ENCODE measurements at places on chromosomes 7 and 10. TPM values are rescaled to one million over a fixed set of nuclear protein-coding genes. Genes with fewer than 3 reads are reported as not detected.

DNA sequence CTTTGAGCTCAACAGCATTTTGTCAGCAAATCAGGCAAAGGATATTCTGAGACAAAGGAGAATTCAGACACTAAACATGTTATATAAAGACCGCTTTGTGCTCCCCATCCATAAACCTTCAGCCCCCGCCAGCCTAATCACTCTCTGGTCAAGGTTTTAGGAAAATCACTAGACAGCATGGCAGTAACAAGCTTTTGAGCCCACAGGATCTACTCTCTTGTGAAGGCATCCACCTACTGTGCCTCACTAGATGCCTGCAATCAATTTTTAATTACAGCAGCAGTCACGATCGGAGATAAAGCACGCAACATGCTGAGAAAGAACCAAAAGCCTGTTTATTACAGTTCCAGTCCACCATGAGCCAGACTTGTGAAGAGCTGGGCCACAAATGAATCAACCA is 19.1 kb downstream of the PDE1C start:
- no peak overlapping the region for H3K4me3 ChIP-seq
- no peaks in the 10 kb centered on the region for H3K36me3 ChIP-seq
- H3K27me3 ChIP-seq, result no peaks in the 10 kb centered on the region
- H3K27ac ChIP-seq, result no peak overlapping the region
- no peaks in the 10 kb centered on the region for H3K4me1 ChIP-seq

DNA sequence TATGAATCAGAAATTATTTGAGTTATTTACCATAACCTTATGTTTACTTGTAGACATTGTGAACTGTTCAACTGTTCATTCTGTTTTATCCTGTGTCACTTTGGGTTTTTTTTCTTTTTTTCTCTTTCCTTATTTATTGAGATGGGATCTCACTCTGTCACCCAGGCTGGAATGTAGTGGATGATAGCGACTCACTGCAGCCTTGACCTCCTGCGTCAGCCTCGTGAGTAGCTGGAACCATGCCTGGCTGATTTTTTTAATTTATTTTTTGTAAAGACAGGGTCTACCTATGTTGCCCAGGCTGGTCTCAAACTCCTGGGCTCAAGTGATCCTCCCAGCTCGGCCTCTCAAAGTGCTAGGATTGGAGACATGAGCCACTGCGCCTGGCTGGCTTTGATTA is 97.1 kb downstream of the CSTF2T start:
- DNase-seq, result no peak
- H3K4me1 ChIP-seq, result peaks cover 20% of the 10 kb centered on the region
- no peak overlapping the region for H3K4me3 ChIP-seq
- no peaks in the 10 kb centered on the region for H3K36me3 ChIP-seq
- H3K27me3 ChIP-seq, result no peaks in the 10 kb centered on the region
- no peak overlapping the region for H3K27ac ChIP-seq

DNA sequence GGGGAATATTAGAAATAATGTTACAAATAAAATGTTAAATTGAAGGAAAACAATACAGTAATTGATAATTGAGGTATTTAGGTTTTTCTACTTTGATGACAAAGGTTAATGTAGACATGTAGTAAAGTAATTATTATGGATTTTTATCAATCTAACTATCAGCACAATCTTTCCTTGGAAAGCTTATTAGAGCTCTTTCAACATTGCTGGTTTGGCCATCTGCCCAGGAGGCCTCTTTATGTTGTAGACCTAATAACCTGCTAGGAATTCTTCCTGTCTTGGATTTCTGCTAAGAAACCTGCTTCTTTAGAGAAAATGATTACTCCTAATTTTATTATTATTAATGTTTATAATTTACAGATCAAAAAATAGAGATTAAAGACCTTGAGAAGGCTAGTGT is 78.9 kb downstream of the CHRM2 start:
- no peaks in the 10 kb centered on the region for H3K4me1 ChIP-seq
- H3K4me3 ChIP-seq, result no peak overlapping the region
- no peak overlapping the region for H3K27ac ChIP-seq
- no peaks in the 10 kb centered on the region for H3K27me3 ChIP-seq

- H3K27me3 ChIP-seq, result peaks cover 9% of the 10 kb centered on the region
- no peak overlapping the region for H3K4me3 ChIP-seq
- H3K27ac ChIP-seq, result no peak overlapping the region
- peaks cover 25% of the 10 kb centered on the region for H3K36me3 ChIP-seq
- DNase-seq, result no peak
- peaks cover 13% of the 10 kb centered on the region for H3K4me1 ChIP-seq
These were observed 260.9 kb downstream of the ADARB2 start for GRCh38 chr10:1476455-1476803.

DNA sequence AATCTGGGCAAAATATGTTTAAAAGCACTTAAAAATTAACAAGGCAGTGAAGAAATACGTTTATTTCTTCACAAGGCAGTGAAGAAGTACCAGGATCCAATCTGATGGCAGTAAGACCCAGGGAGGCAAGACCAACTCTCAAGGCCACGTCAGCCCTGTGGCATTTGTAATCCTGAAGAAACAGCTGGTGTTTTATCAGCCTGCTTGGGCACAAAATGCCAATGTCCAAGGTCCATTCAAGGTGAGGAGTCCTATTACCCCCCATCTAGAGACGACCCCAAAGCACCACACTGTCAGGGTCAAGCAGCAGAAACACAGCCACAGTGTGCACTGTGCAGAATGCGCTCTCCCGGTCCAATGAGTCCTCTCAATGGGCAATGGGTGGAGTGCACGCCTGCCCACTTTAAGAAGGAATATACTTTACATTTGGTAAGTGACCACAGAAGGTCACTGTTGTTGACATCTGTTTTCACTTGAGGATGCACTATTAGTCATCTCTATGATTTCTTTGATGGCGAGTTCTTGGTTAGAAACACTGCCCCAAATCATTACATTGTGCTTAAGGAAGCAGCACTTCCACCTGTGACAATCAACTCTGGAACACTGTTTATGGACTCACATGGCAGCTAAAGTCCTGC is 12.8 kb downstream of the CPXM2 start:
- H3K27me3 ChIP-seq, result no peaks in the 10 kb centered on the region
- DNase-seq, result no peak
- H3K27ac ChIP-seq, result no peak overlapping the region
- no peaks in the 10 kb centered on the region for H3K36me3 ChIP-seq
- H3K4me3 ChIP-seq, result no peak overlapping the region

DNA sequence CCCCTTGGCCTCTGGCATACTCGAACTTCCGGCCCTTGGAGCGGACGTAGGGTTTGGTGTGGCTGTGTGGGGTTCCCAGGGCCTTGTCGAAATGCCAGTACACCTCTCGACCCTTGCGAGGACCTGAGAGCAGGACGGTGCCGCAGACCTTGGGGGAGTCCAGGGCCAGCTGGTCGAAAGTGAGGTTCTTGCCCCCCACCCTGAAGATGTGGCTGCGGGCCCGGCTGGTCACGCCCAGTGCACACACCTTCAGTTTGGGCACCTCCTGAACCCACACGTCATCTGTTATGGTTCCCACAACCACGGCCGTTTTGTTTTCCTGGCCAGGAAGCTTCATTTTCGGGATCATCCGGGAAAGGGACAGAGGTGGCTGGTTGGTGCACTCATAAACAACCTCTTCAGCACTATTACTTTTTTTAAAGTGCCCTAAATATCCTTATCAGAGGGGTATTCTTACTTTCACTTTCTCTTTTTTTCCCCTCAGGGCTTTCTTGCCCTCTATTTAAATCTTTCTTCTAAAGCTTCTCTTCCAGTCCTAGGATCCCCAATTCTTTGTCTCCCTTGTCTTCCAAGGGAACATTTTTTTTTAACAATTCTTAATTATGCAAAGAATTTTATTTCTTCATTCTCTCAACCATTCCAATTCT is 44.9 kb upstream of the FAM3C start:
- H3K4me1 ChIP-seq, result peaks cover 12% of the 10 kb centered on the region
- H3K27ac ChIP-seq, result no peak overlapping the region
- DNase-seq, result no peak
- no peak overlapping the region for H3K4me3 ChIP-seq
- H3K36me3 ChIP-seq, result no peaks in the 10 kb centered on the region

GRCh38 chr7:17844022-17844421 is 96.3 kb downstream of the SNX13 start:
- peak overlapping the region; percentile 13 for H3K27ac ChIP-seq
- no peak for DNase-seq

- no peak for DNase-seq
- no peak overlapping the region for H3K27ac ChIP-seq
- peaks cover 12% of the 10 kb centered on the region for H3K4me1 ChIP-seq
- peaks cover 14% of the 10 kb centered on the region for H3K27me3 ChIP-seq
- peaks cover 12% of the 10 kb centered on the region for H3K36me3 ChIP-seq
These were observed 66.2 kb downstream of the FAM53B start for GRCh38 chr10:124677749-124678556.

DNA sequence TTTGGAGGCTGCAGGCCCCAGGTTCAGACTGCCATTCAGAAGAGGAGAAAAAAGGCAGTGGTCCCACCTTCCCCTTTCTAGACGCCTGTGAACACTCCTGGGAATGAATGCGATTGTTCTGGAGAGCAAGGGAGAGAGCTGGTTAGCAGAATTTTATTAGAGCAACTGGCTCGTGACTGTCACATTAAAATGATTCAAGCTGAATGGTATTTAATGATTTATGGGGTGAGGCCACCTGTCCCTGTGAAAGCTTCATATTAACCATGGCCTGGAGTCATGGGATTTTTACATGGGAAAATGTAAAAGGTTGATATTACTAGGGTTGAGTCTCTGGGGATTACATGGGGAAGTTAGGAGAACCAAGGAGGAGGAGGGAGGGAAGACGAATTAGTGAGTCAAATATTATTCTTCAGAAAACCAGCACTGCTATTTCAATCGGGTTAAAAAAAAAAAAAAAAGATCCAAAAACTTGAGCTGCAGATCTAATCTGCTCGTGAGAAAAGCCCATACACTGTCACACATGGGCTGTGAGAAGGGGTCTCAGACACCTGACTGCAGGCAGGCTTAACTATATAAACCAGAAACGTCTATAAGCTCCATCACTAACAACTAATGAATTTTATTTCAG is 8.3 kb downstream of the CXCL12 start:
- H3K4me1 ChIP-seq, result peaks cover 3% of the 10 kb centered on the region
- no peak for DNase-seq
- peaks cover 2% of the 10 kb centered on the region for H3K27me3 ChIP-seq
- no peak overlapping the region for H3K27ac ChIP-seq
- no peak overlapping the region for H3K4me3 ChIP-seq

DNA sequence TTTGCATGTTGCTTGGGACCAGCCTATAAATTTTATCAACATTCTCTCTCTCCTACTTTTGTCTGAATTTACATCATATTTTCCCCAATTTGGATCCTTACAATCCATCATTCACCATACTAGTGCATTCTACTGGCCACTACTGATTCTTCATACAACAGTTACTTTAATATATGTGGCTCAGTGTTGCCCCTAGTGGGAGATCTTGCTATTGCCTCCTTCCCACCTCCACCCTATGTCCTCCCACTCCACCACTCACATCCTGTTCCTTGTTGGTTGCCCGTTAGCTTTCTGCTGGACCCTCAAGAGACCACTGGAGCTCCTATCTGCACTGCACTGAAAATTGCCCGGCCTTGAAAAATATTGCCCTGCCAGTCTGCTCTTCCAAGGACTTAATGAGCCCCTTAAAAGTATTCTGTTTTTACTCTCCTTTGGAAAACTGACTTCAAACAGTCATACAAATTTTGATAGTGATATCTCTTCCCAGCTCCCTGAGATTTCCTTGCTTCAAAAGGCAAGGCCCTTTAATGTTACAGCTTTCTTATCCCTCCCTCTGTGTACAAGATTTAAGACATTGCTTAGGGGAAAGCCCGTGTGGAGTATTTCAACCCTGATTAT is 243.2 kb upstream of the TMEM229A start:
- no peaks in the 10 kb centered on the region for H3K27me3 ChIP-seq
- no peak overlapping the region for H3K27ac ChIP-seq
- H3K4me1 ChIP-seq, result no peaks in the 10 kb centered on the region
- no peaks in the 10 kb centered on the region for H3K36me3 ChIP-seq

DNA sequence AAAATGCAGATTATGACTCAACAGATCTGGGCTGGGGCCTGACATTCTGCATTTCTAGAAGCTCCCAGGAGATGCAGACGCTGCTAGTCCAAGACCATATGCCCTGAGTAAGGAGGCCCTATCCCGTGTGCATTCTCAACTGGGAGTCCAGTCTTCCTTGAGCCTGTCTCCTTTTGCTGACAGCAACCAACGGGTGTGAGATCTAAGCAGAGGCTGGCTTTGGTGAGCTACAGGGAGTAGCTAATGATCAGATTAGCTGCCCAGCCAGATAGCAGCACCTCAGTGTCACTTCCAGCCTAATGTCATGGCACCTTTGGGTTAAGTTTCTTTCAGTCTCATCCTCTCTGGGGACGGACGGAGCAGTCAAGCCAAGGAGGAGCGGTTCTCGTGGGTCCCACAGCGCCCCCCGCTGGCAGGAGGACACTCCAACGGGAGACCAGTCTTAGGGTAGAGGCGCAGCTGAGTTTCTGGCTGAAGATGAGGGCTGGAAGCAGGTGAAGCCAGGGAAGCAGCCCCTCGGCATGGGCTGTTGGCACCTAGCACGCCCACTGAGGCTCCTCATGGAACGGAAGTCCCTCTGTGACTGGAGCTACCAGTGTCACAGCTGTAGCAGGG is 154.0 kb downstream of the CCDC3 start:
- H3K27ac ChIP-seq, result no peak overlapping the region
- H3K27me3 ChIP-seq, result no peaks in the 10 kb centered on the region
- peak; percentile 55 for DNase-seq
- no peaks in the 10 kb centered on the region for H3K36me3 ChIP-seq
- no peak overlapping the region for H3K4me3 ChIP-seq

GRCh38 chr10:4448030-4448429 is 378.0 kb upstream of the AKR1E2 start:
- no peak overlapping the region for H3K27ac ChIP-seq
- H3K4me1 ChIP-seq, result peaks cover 33% of the 10 kb centered on the region
- H3K27me3 ChIP-seq, result no peaks in the 10 kb centered on the region
- DNase-seq, result no peak

DNA sequence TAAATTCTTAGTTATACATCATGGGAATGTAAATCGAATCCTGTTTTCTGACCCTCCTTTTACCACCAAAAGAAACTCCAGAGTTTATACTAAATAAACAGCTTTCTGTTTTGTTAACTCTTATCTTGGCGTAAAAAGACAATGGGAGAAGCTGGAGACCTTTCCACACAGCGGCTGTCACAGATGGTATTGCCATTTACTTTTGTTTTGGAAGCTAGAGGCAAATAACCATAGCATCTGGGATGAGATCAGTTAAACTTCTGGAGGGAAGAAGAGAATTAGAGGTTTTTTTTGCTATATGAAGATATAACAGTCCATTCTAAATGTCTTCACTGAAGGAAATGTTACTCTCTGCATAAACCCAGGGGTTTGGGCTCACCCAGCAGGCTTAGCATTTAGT is 258.9 kb downstream of the REEP3 start:
- H3K4me3 ChIP-seq, result no peak overlapping the region
- H3K4me1 ChIP-seq, result peaks cover 2% of the 10 kb centered on the region
- H3K27ac ChIP-seq, result no peak overlapping the region
- H3K27me3 ChIP-seq, result peaks cover 5% of the 10 kb centered on the region

Gene FAM24B
- 2.7 TPM for total RNA-seq

Gene LFNG
- total RNA-seq, result 83.5 TPM

Gene SEMA3D
- 1.8 TPM for total RNA-seq

Gene RHOBTB1
- 20.3 TPM for total RNA-seq

Gene PCLO
- 5.1 TPM for total RNA-seq

Measured in endothelial cell (in vitro differentiated cells).